ENCODE measurements at places on chromosomes 7 and 10.

GRCh38 chr7:117873310-117874190, at the start of gene CTTNBP2:
Gene CTTNBP2 (minus strand): TSS chr7:117873441. CDS start chr7:117873415, 26 bp downstream.
- DNase-seq = peak; percentile 2

GRCh38 chr10:32050177-32050576, 6.0 kb downstream of the KIF5B start:
- DNase-seq = no peak

DNA sequence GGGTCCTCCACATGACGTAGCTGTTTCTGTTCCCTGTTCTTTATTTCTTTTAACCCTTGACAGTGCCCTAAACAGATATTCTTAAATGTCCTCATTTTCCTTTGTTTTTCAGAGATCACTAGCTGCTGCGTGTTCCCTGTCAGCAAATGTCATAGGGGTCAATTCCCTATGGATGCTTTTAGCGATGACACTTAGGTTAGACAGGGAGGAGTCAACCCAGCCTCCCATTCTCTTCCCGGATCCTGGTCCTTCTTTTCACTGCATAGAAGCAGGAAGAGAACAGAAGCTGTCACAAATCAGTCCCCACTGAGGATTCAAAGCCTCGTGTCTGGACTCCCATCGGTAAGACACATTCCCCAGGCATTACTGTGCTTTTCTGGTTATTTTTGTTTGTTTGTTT, 392.1 kb upstream of the PRKCQ start:
- no peak for DNase-seq

DNA sequence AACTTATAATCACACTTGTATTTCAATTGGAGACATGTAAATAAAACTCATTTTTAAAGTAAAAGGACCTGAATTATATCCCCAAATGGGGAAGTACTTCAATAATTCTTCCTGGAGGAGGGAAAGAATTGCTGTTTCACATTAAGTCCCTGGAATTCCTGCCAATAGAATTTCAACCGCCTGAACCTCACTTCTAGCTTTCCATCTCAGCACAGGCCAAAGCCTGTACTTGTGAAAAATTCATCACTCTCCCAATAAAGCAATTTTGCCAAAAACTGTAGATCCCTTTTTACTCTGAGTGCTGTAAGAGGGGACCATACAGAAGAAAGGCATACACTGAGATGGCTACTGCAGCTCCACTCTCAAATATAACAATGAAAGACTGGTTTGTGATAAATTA, 54.8 kb downstream of the CADPS2 start:
- no peak for DNase-seq

DNA sequence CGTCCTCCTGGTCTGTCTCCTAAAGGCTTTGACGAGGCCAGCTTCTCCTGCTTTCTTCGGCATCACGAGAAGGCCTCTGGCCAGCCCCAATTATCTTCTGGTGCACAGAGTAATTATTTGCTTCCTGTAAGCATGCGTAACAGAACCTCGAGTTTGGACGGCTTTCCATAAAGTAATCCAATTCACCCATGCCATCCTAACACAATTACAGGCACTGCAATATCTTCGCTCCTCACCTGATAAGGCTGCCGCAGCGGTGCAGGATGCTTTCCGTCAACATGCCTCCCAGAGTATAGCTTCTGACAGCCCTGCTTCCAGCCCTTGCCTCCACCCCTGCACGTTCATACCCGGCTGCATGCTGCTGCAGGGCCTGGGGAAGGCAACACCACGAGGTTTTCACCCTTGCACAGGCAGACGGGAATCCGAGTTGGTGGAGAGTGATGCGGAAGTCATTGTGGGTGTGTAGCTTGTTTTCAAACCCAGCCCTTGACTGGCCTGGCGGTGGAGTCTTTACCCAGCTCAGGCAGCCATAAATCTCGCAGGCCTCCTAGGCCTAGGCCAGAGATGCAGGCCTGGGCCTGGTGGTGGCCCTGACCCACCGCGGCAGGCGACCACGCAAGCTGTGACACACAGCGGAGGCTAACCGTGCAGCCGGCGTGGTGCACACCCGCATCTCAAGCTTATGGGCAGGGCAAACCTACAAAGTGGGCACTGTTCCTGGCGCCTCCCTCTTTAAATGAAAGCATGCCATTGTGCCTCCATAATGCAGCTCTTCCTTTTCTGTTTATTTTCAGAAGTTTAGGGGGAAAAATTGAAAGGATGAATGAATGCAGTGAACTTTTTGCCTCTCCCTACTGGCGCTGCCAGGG, 12.7 kb downstream of the EBF3 start:
- DNase-seq = no peak

DNA sequence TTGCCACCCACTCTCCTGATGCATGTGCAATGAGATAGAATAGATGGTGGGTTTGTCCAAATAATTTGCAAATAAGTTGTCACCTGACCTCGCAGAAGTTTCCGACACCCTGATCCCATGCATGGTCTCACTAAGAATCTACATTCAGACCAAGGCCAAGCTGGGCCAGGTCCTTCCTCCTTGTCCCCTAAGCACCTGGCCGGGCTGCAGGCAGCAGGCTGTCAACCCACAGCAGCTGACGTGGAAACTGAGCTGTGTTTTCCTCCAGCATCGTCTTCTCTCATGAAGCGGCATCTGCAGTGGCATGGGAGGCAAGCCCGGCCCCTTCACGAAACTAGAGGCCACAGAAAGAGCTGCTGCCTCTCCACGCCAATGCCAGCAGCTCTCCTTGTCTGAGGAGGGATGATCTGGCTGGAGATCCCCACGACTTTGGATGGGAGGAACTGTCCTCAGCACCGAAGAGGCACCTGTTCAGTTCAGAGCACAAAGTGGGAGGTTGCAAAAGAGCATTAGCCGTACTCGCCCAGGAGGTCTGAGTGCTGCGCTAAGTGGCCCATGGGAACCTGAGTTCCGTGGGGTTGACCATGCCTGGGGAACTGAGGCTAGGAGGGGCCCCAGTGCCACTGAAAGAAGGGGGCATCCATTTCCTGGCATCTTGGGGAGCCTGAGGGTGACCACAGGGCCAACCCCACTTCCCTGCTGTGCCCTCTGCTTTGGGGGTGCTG, 110.5 kb upstream of the INSIG1 start:
- no peak for DNase-seq

DNA sequence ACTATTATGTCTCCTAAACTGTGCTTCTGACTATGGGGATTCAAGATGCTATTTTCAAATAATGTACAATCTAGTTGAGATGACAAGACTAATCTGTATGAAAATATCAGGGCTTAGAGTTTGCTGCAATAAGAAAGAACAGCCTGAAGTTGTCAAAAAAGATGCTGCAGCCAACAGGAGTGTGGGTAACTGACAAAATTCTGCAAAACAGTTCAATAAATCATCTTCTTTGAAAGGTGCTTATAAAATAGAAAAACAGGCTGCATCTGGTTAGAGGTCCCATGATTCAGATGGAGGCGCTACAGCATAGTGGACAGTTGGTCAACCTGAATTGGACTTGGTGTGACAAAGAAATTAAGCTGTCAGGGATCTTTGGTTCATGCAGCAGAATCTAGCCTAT, 511.0 kb downstream of the XPNPEP1 start:
- DNase-seq = no peak

DNA sequence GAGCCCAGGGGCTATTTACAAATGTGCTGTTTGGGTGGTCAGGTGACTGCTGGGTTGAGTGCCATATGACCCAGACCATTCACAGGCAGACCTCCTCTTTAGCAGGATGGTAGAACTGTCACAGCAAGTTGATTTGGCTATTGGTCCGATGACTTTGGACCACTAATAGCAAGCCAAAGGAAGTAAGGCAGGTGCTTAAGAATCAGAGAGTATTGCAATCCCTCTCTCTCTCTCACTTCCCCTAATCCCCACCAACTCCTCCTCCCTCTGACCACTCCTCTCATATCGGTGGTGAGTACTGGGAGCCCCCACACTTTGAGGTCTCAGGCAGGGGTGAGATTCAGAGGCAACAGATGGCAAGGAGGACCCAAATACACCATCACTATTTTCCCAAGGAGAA, 165.3 kb downstream of the TRIL start:
- DNase-seq = no peak

Data from AG09309 (cell line).